ENCODE measurements at places on chromosomes 11 and 22.

DNA sequence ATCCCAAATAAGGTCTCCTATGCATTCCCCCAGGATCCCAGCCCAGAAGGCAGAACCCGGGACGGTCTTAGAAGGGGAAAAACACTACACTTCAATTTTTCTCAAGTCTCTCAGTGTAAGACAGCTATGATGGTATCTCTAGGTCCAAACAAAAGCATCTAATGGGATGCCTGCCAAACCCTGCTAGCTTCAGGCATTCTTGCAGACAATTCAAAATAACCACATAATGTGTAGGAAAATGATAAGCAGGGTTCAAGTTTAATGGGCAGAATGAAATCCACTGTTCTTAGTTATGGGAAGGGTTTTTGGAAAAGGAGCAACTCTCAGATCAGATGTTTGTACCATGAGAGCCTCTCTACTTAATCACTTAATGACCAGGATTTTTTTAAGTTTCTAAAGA lies 119.8 kb upstream of the ANO1 start:
- no peak for DNase-seq

DNA sequence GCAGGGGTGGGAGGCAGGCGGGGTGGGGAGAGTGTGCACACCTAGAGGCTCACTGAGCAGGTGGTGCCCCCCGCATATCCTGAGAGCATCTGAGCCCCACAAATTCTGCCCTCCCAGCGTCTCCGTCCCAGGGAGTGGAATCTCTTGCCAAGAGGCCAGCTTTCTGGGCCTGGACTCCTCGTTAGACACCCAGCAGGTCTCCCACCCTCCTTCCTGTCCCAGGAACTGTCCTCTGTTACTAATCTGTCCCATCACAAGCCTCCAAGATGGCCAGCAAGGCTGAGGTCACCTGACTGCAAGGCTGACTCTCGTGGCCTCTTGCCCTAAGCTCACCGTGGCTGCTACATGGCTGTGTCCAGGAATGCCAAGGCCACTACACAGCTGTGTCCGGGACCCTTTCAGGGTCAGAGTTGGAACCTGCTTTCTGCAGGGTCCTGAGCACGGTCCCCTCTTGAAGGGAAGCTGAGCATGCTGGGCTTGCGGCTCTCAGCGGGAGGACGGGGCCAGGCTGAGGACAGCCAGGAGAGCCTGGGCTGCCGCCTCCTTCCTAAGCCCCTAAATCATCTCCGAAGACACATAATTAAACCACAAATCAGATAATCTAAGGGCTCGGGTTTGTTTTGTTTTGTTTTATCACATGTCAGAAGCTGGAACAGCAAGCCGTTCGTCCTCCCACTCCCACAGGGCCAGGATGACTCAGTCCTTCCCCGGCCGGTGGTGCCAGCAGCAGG lies 1327.3 kb downstream of the TBC1D22A start:
- DNase-seq: no peak

DNA sequence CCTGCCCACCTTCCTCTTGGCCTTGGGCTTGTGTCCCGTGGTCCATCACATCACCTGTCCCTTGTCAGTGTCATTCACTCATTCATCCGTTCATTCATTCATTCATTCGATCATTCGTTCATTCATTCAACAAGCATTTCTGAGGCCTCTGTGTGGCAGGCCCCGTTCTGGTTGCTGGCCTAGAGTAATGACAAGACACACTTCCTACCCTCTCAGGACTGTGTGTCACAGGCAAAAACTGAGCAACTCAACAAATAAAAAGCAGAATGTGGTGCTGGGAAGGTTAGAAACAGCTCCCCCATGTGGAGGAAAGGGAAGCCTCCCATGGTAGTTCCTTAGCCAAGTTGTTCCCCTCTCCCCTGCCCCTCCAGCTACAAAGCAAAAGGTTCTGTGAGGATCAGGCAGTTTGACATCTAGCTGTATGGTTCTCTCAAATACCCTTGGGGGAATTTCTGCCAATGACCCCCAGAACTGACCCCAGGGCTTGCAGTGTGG lies 1.6 kb upstream of the OMP start:
- DNase-seq: no peak

DNA sequence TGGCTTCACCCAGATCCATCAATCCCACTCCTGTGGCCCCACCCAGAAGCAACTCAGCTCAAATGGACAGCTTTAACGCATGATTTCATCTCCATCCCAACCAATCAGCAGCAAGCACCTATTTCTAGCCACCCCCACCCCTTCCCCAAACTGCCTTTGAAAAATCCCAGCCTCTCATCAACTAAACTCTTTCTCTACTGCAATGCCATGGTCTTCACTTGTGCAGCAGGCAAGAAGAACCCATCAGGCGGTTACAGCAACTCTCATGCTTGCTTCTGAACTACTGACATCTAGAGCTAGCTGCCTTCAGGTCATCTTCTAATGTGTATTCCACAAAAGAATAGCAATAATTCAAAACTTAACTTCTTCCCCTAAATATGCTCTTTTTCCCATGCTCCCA lies 42.1 kb upstream of the STK33 start:
- no peak for DNase-seq

DNA sequence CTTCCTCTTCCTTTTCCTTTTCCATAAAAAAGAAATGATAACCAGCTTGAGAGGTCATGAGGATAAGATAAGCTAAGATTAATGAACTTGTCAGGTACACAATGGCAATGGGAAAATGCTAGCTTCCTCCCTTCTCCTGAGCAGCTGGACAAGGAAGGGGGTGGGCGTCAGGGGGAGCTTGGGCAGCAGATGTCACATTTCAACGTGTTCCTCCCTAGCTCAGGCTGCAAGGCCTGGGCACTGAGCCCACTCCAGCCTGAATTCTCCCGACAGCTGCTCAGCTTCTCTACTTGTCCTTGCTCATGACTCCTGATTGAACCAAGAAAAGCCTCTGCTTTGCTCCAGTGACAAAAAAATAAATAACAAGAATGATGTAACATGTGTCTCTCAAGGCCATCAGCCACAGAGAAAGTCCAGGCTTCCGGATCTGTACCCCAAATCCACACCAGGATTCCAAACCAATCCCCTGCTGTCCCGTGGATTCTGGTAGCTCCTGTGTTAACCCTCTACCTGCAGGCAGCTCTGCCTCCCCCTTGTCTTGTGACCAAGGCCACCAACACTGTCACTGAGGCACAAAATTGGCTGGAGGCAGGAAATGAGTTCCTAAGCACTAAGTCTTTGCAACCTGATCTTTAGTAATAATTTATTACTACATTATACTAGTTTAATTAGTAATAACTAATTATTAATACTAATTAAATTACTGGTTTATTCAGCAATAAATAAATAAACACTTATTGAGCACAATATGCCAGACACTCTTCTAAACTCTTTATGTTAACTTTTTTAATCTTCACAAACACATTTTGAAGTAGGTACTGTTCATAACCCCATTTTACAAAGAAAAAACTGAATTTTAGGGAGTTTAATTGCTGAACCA lies 146.5 kb downstream of the CCDC34 start:
- no peak for DNase-seq

Data from HuH-7.5 (cell line).